Fibroblast of skin of right quadriceps (primary cell): ENCODE measurements at places on chromosomes 4 and X.

GRCh38 chrX:36978886-36979285 is 29.3 kb upstream of the FAM47C start:
- peak; percentile 28 for DNase-seq

DNA sequence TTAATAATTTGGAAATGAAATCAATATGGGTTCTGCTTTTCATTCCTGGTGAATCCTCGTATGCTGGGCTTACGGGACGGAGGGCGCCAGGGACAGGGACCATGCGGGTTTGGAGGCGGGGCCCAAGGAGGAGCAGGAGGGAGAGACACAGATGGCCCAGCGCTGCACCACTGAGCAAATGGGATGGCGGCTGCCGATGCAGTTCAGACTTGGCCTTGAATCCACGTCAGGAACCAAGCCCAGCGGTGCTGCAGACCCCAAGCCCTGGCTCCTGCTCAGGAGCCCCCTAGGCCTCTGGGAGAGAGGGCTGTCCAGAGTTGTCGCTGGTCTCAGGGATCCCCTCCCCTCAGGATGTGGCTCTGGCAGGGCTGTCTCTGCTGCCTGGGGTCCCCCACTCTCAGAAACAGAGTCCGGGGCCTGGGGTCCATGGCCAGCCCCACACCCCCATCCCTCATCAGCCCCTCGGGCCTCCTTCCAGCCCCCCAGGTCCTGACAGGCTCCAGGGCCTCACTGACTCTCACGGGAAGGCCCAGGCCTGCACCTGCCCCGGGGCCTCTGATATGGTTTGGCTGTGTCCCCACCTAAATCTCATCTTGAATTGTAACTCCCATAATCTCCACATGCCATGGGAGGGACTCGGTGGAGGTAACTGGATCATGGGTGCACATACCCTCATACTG is 75.2 kb downstream of the FAM53A start:
- no peak for DNase-seq

GRCh38 chr4:10977534-10977933 is 293.0 kb upstream of the CLNK start:
- no peak for DNase-seq

DNA sequence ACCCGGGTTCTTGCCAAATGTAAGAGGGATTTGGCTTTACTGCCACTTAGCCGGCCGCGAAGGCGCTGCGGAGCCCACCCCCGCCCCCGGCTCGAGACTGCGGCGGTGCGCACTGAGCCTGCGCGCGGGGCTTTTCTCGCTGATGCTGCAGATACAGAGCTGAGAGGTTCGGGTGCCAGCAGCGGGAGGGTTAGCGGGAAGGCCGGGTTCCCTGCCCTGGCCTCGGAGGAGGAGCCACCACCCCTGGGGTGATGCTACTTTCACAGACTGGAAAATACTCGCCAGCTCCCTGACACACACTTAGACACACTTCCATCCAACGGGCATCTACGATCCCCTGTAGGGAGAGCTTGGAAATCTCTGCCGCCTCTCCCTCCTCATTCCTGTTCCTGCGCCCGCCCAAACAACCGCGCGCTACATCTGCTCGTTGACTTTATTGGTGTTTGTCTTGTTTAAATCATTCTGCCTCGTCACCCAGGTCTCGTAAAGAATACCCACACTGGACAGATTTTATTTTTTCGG is 2.1 kb upstream of the PCDH7 start:
- DNase-seq: peak; percentile 48

DNA sequence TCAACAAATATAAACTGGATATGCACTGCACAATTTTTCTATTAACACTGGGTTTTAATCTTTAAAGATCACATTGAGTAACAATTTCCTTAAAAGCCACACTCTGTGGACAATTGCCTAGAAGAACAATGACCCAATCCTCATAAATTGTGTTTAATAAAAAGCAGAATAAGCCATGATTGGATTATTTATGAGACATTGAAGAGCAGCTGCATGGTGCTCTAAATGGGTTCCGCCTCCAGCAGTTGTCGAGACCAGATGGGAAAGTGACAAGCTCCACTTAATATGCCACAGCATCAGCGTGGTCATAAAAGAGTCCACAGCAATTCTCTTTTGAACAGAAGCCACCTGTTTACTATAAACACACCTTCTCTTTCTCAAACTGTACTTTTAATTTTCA is 635.2 kb upstream of the FRG1 start:
- DNase-seq: no peak

- no peak for DNase-seq
Observed at GRCh38 chrX:42098900-42099299, 175.5 kb upstream of the CASK start.

GRCh38 chrX:71609095-71609750 is 9.1 kb downstream of the CXCR3 start:
- no peak for DNase-seq

GRCh38 chr4:165724786-165725185 is 148.3 kb upstream of the TLL1 start:
- DNase-seq: no peak

DNA sequence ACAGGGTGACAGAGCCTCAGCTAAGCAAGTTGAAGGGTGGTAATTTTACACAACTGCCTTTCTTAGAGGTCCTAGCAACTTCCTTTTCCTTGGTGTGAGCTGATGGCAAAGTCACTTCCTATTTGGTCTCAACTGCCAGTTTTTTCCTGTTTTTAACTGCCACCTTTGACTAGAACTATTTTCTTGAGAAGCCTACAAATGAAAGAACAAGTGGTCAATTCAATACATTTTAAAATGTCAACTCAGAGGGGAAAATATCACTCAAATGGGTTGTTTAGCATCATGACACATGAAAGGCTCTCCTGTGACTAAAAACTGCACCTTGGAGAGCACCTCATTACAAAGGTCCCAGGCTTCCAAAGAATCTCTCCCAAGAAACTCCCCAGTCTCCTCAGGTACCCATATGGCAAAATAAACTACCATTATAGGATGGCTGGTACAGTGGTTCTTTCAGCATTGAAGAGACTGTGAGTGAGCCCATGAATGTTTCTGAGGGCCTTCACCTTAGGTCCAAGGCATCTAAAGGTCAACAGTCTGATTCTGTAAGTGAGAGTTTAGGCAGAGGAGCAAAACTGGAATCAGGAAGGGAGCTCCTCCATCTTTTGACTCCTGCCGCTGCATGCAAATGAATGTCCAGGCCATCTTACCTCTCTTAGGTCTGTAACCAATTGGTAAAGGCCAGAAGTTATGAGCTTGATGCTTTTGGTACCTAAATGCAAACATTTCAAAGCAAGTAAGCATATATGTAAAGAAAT is 5.5 kb upstream of the STK26 start:
- DNase-seq: no peak
